GM12878 (cell line): ENCODE measurements at places on chromosomes 2 and 18. TPM values are rescaled to one million over a fixed set of nuclear protein-coding genes. Genes with fewer than 3 reads are reported as not detected.

IL36RN gene
- not detected in 2 replicates for polyA plus RNA-seq

LRP1B gene
- polyA plus RNA-seq: 0.01 TPM in 1 of 2 replicates, not detected in the other

SPC25 gene
- polyA plus RNA-seq: 48.3 and 57.7 TPM in 2 replicates

GRCh38 chr2:28716265-28716865 is 35.3 kb upstream of the PPP1CB start:
- peak; percentile 9 for DNase-seq
- H3K36me3 ChIP-seq: no peaks in the 10 kb centered on the region
- no peak overlapping the region for H3K4me3 ChIP-seq
- peaks cover 2% of the 10 kb centered on the region; the same call in 1 of the 2 replicates for H3K4me1 ChIP-seq
- no peaks in the 10 kb centered on the region for H3K27me3 ChIP-seq
- H3K27ac ChIP-seq: no peak overlapping the region

- H3K36me3 ChIP-seq: no peaks in the 10 kb centered on the region
- DNase-seq: no peak
- H3K4me1 ChIP-seq: peaks cover 36% of the 10 kb centered on the region
- no peaks in the 10 kb centered on the region for H3K27me3 ChIP-seq
These were observed 10.8 kb downstream of the AGFG1 start for GRCh38 chr2:227482638-227483340.
